Inflammatory macrophage (primary cell): ENCODE measurements at places on chromosomes 2 and 18.

GRCh38 chr18:13548106-13548819 is 178.1 kb downstream of the FAM210A start:
- no peak for DNase-seq

DNA sequence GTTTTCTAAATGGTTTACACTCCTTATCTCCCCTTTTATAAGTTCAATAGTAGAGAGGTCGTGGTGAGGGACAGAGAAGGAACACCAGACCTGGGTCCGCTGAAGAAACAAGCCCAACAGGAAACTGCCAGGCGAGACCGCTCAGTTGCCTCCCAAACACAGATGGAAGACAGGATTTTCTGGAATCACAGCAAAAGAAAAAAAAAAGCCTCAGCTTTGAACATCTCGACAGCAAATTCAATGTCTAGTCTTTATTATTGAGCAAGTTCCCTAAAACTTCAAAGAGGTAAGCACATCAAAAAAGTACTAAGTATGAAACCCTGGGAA is 33.5 kb upstream of the GNAL start:
- DNase-seq, result no peak

- DNase-seq, result no peak
Measured at GRCh38 chr2:126048719-126049118, 607.2 kb upstream of the GYPC start.

DNA sequence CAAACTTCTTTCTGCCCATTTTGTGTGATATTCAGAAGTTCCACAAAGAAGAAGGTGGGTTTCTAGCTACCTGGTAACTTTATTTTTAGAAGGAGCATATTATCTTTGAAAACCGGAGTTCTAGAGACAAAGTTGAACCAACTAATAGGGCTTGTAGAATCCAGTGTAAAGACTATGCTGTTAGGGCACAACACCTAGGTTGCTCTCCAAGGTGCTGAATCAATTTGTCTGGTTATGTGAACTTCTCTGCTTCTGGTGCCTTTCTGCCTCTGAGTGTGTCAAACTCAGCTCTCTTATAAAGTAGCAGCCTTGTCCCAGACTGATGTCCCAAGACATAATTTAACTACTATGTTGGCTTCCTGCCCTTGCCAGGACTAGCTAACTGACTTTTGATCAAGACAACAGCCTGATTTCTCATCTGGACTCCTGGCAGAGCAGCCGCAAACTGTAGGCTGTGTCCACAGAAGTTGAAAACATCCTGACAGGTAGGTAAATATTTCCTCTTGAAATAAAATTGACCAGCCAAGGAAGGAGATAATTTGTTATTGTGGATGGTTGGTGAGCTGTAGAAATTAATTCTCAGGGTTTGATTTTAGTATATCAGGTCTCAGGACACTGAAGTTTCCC is 119.4 kb downstream of the CYRIA start:
- peak; percentile 15 for DNase-seq

GRCh38 chr18:2891526-2892431 is 45.0 kb downstream of the EMILIN2 start:
- no peak for DNase-seq

- DNase-seq, result no peak
Measured at GRCh38 chr2:237290261-237290660, 123.7 kb downstream of the COL6A3 start.

GRCh38 chr2:149629026-149629425 is 41.5 kb upstream of the MMADHC start:
- no peak for DNase-seq

GRCh38 chr2:231017231-231017598 is 20.1 kb upstream of the C2orf72 start:
- no peak for DNase-seq

DNA sequence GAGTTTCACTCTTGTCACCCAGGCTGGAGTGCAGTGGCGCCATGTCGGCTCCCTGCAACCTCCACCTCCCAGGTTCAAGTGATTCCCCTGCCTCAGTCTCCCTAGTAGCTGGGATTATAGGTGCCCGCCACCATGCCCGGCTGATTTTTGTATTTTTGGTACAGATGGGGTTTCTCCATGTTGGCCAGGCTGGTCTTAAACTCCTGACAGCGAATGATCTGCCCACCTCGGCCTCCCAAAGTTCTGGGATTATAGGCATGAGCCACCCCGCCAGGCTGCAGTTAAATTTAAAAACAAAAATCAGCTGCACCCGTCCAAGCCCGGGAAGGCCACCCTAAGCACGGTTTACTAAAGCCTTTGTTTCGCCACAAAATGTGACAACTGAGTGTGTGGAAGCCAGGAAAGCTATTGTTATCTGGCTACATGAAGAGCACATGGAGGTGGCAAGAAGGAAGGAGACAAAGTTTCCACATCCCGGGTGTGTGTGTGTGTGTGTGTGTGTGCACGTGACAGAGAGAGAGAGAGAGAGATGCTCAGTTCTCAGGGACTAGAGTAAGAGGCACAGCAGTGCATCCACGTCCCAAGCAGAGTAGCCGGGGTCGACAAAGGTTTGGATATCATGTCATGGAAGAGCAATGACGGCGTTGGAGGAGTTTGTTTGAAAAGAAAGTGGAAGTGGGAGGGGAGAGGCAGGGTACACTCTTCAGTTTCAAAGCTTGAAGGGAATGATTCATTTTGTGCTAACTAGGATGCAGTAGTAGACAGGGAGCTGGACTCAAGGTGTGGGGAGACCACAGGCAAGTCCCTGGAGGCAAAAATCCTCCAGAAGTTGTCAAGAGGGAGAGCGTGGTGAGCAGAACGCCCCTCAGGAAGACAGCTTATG is 20.1 kb downstream of the INPP5D start:
- peak; percentile 14 for DNase-seq

DNA sequence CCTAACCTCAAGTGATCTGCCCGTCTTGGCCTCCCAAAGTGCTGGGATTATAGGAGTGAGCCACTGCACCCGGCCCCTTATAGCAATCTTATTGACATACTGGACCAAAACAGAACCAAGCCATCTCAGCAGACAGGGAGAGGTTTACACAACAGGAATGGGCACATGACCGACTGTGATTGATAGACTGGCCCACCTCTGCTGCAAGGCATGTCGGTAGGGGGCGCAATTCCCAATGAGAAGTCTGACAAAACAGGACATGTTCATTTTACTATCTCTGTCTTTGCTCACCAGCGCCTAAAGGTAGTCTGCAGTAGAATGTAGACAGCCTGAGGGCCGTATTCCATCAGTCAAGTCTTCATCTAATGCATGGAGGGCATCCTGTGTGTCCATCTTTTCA is 2.0 kb downstream of the LYPD6B start:
- peak; percentile 48 for DNase-seq

DNA sequence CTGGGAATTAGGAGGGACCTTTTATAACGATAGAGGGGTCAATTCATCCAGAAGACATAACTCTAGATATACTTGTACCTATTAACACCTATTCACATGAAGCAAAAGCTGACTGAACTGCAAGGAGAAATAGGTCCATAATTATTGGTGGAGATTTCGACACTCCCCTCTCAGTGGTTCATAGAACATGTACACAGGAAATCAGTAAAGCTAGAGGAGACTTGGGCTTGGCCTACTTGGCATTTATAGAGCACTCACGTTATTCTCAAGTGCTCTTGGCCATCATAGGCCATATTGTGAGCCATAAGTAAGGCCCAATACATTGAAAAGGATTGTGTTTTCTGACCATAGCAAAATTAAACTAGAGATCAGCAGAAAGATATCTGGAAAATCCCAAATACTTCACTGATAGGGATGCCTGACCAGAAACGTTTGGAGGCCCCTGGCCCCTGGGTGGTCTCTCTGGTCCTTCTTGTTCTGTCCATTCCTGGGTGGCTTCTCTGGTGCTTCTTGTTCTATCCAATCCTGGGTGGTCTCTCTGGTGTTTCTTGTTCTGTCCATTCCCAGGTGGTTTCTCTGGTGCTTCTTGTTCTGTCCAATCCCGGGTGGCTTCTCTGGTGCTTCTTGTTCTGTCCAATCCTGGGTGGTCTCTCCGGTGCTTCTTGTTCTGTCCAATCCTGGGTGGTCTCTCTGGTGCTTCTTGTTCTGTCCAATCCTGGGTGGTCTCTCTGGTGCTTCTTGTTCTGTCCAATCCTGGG is 49.0 kb downstream of the SNED1 start:
- DNase-seq, result no peak

DNA sequence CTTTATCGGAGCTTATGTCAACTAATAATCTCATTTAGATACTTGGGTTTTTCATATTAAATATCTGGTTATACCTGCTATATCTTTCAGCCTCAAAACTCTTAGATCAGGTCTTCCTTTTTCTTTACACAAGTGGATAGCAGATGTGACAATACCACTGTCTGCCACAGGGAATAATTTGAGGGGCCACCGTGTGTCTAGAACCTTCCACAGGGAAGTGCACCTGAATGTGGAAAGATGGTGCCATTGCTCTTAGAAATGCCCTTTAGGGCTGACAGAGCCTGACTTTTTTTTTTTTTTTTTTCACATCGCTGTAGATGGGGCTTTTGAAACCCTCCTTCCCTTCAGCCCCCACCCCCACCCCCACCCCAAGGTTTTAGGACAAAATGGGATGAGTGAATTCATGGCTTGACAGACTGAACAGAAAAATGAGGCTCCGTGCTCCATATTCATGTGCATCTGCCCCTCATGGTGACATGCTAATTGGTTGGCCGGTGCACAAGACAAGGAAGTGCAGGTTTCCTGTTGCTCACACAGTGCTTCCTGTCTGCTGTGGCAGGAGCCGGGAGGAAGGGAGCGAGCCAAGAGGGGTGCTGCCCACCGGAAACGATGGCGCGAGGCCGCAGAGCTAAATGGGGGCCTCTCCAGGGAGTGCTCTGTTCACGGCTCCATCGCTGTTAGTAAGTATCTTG is 246.0 kb downstream of the LDLRAD4 start:
- peak; percentile 73 for DNase-seq

DNA sequence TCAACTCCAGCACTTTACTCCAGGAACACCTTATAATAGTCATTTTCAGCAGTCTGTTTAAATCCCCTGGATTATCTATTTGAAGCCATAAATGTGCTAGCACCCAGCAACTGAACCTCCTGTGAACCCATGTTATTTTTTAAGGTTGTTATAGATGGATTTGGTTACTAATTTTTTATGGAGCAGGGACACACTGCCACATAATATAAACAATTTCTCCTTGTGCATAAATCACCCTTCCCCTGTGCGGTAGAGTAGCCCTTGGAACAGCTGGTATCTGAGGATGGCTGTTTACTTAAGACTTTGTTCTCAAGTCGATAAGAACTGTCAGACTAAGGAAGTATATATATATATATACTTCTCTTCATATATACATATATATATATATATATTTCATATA is 367.4 kb downstream of the EPHA4 start:
- no peak for DNase-seq

DNA sequence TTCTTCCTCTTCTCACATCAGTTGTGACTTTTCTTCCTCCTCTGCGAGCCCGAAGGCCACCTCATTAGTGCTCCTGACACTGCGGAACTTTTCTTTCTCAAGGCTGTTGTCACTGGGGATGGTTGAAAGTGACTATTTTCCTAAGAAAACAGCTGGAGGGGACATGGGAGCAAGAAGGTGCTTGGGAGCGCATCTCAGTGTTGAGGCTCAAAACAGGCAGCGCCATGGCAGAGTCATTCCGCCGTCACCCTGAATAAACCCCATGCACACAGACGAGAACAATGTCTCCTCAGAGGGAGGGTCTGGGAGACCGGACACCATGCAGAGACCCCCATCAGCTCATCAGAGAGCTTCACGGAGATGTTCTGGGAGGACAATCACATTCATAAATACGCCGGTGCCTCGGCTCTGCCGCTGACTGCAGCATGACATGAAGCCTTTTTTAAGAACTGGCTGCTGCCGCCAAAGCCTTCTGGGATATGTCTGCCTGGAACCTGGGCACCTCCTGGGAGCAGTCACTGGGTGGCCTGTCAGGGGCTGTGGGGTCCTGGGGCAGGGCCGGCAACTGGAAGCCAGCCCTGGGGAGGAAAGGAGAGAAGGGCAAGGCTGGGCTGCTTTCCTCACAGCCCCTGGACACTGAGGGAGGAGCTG is 19.2 kb downstream of the ATOH8 start:
- DNase-seq, result no peak

DNA sequence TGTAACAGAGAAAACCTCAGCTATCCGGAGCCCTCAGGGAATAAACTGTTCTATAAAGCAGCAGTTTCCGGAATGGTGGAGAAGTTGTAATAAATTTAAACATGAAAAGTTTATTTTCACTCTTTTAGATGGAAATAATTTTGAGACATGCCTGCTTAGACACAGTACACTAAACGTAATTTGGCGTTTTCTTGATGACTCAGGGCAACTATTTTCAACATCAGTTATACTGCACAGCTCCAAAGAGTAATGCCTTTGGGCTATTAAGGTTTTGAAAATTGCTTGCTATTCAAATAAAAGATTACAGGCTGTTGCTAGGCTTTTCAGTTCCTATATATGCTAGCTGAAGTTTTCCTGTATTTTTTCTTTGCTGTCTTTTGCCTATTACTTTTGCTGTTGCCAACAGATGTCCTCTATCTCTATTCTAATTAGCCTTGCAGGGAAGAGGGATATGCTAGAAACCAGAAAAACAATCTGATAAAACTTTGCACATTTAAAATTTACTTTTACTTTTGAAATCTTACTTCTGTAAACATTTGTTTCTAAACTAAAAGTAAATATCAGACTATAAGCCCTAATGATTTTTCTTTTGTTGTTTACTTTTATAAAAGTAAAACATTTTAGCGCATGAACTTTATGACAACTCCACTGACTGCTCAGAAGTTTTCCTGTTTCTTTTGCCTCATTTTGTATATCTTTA is 113.4 kb upstream of the WDSUB1 start:
- DNase-seq, result no peak

DNA sequence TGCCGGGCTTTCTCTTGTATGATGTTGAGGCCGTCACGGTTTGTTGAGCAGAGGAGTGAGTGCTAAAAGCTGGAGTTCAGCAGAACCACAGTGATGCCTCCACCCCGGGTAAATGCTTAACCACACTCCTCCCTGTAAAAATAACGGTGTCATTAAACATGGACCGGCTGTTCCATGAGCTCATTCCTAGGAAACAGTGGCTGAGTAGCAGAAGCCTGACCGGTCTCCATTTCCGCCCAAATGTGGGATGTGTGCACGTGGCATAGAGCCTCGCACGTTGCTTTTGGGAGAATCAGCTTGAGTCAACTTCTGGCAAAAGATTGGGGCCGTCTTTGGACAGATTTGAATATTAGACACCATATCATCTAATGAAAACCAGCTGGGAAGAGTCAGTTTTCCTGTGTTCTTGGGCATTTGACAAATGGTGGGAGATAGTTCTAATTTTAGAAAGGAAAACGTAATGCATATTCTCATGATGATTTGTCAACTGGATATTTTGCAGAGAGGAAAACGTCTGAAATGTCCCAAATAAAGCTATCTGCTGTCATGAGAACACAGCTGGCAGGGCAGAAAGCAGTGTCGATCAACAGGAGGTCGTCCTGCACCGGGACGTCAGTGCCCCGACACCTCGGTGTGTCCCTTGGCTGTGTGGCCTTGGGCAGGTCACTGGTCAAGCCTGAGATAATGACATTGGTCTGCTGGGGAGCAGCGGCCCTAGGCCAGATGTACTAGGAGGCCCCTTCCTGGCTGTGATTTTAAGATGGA is 42.4 kb downstream of the LRRFIP1 start:
- no peak for DNase-seq

DNA sequence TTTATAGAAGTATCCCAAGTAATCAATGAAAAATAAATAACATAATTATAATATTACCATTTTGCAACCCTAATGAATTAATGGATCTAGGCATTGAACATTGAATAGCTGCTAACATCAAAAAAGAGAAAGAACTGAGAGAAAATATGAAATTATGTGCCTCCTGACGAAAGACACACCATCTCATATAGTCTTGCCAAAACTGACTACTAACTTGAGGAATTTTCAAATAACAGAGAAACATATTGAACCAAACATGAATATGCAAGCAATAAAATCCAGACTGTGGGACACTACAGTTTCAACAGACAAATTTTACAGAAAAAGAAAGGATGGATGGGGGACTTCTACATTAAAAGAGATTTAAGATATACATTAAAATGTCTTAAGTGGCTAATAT is 165.7 kb downstream of the WDPCP start:
- DNase-seq, result no peak
